HT1080 (cell line): ENCODE measurements at places on chromosomes 7 and 10. TPM values are rescaled to one million over a fixed set of nuclear protein-coding genes. Genes with fewer than 3 reads are reported as not detected.

IFIT1B gene
- not detected in 2 replicates for total RNA-seq

RPA3 gene
- 45.0 and 56.6 TPM in 2 replicates for total RNA-seq

TRIM50 gene
- not detected in 2 replicates for total RNA-seq

PIP gene
- not detected in 2 replicates for total RNA-seq

CLIP2 gene
- 29.3 and 31.5 TPM in 2 replicates for total RNA-seq

ZNF503 gene
- total RNA-seq, result 1.8 and 2.8 TPM in 2 replicates

CLDN4 gene
- total RNA-seq, result 1.2 and 1.7 TPM in 2 replicates

HOXA7 gene
- not detected in 2 replicates for total RNA-seq

TMEM176A gene
- total RNA-seq, result not detected in 2 replicates

ACTL6B gene
- not detected in 2 replicates for total RNA-seq

CLDN3 gene
- total RNA-seq, result not detected in 2 replicates

PHTF2 gene
- total RNA-seq, result 16.5 and 18.0 TPM in 2 replicates

MTERF1 gene
- total RNA-seq, result 10.9 and 12.4 TPM in 2 replicates

CNNM1 gene
- not detected in 2 replicates for total RNA-seq

ATP6V0A4 gene
- 0.30 and 0.47 TPM in 2 replicates for total RNA-seq

PRF1 gene
- total RNA-seq, result not detected in 2 replicates

SPRN gene
- total RNA-seq, result not detected in 2 replicates

CYP17A1 gene
- total RNA-seq, result not detected in 2 replicates

CYP3A5 gene
- 0.18 and 0.57 TPM in 2 replicates for total RNA-seq

TMEM196 gene
- total RNA-seq, result not detected in 2 replicates

LRGUK gene
- total RNA-seq, result not detected in 2 replicates

PDE6C gene
- not detected in 2 replicates for total RNA-seq
